ENCODE measurements at places on chromosomes 7 and 10.

GRCh38 chr7:42180806-42181205 lies 56.2 kb downstream of the GLI3 start:
- DNase-seq = no peak

DNA sequence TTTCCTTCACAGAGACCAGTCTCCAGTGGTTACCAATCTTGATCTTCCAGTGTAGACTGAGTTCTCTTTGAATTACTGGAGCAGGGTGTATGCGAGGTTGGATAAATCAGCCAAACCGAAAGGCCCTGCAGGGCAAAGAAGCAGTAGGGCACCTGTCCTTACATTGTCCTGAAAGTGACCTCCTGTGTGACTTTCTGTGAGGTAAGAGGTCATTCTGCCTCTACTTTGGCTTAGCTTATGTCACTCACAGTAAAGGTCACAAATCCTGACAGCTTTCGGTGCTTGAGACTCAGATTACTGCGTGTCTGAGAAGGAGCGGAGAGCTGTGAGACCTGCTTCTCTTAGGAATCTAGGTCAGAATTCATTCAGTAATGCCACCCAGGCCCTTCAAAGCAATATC lies 252.7 kb upstream of the ETV1 start:
- DNase-seq = no peak

GRCh38 chr7:30201161-30201666 lies 66.4 kb downstream of the MTURN start:
- DNase-seq = no peak

DNA sequence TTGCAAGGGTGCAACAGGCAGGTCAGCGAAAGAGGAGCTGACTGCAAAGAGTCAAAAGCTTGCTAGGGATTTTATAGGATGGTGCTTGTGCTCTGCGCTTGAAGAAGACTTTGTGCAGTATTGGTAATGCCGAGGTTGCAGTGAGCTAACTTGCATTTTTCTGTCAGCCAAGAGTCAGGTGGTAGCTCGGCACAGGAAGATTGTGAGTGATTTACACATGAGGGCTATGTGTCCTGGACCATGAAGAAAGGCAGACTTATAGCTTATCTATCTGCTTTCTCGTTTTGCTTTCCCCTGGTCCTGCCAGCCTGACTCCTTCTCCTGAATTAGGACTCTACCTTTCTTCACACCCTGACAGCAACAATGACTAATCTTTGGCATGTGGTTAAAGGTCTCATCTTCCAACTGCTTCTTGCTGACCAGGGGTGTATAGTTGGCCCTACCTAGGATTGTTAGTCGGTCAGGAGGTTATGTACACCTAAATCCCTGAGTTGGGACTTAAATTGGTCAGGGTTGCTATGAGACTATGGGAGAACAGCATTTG lies 4.1 kb upstream of the SYPL1 start:
- DNase-seq = no peak

- DNase-seq = no peak
Measured at GRCh38 chr7:54337466-54337865, 204.7 kb upstream of the VSTM2A start.

GRCh38 chr7:2841907-2842306 lies 2.2 kb downstream of the GNA12 start:
- no peak for DNase-seq

GRCh38 chr10:30207485-30208052 lies 141.5 kb downstream of the MTPAP start:
- no peak for DNase-seq

GRCh38 chr10:98568551-98568950 lies 121.8 kb upstream of the HPS1 start:
- DNase-seq = no peak

- no peak for DNase-seq
Measured at GRCh38 chr7:87116315-87116714, 35.9 kb upstream of the DMTF1 start.

Measured in RKO (cell line).